Amniotic stem cell (primary cell): ENCODE measurements at places on chromosomes 4 and X.

DNA sequence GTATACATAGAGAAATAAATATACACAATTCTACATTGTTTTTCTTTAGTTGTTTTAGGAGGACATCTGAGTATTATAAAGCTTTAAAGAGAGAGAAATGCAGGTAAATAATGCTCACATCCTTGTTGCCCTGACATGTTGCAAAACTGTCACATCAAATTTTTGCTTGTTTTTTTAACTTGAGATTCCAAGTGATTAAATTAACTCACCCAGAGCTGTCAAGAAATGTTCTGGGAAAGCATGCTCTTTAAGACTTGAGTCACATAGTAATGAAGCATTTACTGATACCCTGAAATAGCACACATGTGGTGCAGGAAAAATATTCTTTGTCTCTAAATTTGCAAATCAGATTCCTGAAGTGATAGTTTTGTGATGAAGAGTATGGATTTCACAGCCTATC, 665.6 kb downstream of the FSTL5 start:
- no peak for DNase-seq

DNA sequence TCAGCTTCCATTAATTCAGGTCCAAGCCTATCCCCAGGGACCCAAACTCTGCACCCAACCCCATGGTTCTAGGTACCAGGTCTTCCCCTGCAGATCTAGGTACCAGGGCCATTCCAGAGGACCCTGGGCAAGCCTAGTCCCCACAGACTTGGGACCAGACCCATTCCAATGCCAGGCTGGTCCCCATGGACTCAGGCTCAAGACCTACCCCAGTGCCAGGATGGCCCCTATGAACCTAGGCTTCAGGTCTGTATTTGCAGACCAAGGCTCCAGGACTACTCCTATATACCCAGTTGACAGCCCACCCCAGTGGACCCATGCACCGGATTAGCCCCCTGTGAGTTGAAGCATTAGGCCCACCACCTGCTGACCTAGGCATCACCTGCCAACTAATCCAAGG, 8.9 kb downstream of the MTHFD2L start:
- DNase-seq: no peak

- DNase-seq: peak; percentile 70
Observed at GRCh38 chr4:7939377-7940108, at the start of gene AFAP1. AFAP1 (minus strand) TSS chr4:7939861; CDS start chr4:7872078, 67,783 bp downstream.

DNA sequence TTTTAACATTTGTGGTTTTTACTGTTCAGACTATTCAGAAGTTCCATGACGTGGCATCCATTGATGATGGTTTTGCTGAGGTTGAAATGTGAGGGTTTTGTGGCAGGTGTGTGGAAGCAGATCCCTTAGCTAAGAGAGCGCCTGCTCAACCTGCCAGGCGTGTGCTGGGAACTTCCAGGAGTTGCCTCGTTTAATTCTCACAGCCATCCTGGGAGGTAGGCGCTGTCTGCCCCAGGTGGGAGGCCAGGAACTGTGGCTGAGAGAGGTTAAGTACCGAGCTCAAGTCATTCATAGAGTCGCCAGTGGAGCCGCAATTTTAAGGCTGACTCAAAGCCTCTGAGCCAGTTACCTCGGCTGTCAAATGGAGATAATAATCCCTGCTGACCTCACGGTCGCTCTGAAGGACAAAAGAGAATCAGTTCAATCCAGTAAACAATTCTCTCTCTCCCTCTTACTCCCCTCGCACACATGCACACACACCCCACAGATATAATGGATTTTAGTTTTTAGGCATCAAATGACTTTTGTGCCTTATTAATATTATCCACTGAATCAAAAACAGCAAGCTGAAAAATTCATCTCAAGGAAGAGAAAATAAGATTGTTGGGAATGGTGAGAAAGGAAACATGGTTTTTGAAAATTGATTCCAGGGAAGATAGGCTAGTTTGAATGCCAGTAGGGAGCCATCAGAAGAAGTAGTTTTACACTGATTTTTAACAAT, 171.3 kb downstream of the PTTG2 start:
- DNase-seq: no peak

DNA sequence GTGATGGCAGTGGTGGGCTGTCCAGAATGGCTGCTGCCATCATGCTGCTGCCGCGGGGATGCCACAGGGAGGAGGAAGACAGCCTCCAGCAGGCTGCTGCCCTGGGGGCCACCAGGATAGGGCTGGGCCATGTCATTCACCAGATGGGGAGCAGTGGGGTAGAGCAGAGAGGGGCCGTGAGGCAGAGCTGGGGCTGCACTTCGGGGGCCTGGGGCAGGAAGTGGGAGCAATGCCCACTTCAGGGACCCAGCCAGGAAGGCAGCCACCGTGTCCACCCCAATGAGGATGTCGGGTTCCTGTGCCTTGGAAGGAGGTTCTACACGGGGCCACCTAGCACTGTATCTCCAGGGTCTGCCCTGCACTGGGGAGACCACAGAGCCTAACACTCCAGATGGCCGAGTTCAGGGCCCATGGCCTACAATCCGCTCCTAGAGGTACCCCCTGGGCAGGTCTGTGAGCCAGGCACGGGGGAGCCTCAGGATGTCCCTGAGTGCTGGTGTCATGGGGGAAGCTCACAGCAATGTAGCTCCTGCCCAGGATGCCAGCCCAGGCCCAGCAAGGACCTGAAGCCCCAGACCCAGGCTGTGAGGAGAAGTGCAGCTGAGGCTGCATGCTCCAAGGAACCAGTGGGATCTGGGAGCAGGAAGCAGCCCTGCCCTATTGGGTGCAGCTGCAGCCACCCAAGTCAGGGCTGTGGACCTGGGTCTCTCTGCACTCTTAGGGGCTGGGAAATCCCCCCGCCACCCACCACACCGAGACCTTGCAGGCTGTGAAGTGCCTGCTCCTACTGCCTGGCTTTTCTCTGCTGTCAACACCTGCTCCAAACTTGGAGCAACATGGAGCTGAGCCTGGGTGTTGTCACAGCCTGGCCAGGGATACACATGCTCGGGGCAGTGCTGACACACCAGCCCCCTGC, 140.3 kb downstream of the PDHA2 start:
- DNase-seq: no peak

GRCh38 chrX:55008571-55009358, 8.6 kb downstream of the APEX2 start:
- no peak for DNase-seq

GRCh38 chrX:110402850-110403221, 44.2 kb downstream of the RTL9 start:
- no peak for DNase-seq

- no peak for DNase-seq
Observed at GRCh38 chrX:283115-283845, 2.1 kb downstream of the PLCXD1 start.
